ENCODE measurements at places on chromosomes 6 and 20.

DNA sequence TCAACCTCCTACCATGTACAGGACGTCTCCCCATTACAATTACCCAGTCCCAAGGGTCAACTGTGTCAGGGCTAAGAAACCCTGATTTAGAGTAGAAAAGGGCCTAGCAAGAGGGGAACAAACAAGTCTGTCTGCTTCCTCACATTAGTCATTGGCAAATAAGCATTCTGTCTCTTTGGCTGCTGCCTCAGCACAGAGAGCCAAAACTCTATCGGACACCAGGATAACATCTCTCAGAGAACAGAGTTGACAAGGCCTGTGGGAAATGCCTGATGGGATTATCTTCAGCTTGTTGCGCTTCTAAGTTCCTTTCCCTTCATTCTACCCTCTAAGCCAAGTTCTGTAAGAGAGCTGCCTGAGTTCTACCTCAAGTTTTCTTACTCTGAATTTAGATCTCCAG is 19.0 kb upstream of the VSX1 start:
- no peak for DNase-seq
- H3K27ac ChIP-seq, result peak overlapping the region; percentile 72
- peaks cover 16% of the 10 kb centered on the region for H3K27me3 ChIP-seq

DNA sequence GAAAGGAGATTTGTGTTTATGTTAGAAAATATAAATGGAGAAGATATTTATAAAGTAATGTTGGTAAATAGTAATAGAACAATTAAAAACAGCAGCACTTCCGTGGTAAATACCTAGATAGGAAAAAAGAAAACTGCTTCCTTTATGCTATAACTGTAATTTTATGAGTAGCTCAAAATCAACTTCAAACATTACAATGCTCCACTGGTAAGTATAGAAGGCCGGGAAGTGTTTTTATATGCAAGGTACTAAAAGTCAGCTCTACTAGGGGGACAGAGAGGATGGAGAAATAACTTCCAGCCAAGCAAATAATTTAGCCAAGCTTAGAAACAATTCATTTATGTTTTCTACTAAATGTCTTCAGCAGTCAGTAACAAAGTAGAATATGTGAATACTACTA is 56.7 kb downstream of the ARHGAP18 start:
- no peak overlapping the region for H3K4me3 ChIP-seq
- H3K4me1 ChIP-seq, result peaks cover 14% of the 10 kb centered on the region
- DNase-seq, result no peak

DNA sequence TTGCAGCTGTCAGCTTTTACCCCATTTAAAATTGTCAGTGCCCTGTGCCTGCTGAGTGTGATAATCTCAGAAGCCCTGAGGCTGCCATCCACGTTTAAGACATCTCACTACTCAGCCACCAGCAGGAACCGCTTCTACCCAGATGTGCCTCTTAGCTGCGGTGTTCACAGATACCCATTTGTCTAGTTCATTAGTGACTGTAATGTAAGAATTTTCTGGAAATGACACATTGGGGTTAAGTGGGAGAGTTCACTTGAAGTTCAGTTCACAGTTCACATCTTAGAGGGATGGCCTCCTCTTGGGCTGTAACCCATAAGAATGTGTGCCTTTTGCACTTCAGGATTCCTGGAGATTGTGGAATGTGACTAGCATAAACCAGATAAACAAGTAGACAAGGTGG is 477.7 kb downstream of the BTBD3 start:
- no peak overlapping the region for H3K4me3 ChIP-seq
- no peak overlapping the region for H3K27ac ChIP-seq
- no peaks in the 10 kb centered on the region for H3K27me3 ChIP-seq
- no peaks in the 10 kb centered on the region for H3K4me1 ChIP-seq
- no peak for DNase-seq
- H3K36me3 ChIP-seq, result no peaks in the 10 kb centered on the region

DNA sequence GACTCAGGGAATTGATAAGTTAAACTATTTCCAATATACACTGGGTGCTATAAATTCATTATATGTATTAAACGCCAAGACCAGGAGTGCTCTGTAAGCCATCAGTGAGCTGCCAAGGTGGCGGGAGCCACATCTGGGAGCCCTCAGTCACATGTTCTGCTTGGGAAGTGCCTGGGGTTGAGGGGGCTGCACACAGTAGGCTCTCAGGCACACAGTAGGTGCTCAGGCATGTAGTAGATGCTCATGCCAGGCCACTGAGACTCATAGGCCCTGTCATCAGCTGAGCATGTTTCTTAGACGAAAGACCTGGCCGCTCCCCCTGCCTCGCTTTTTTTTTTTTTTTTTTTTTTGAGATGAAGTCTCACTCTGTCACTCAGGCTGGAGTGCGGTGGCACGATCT is 83.3 kb upstream of the BHLHE23 start:
- no peak overlapping the region for H3K4me3 ChIP-seq
- H3K36me3 ChIP-seq, result no peaks in the 10 kb centered on the region
- peaks cover 27% of the 10 kb centered on the region for H3K27me3 ChIP-seq
- DNase-seq, result no peak
- H3K4me1 ChIP-seq, result no peaks in the 10 kb centered on the region

GRCh38 chr6:79416931-79417330 is 120.3 kb downstream of the LCA5 start:
- peaks cover 5% of the 10 kb centered on the region for H3K4me1 ChIP-seq
- H3K36me3 ChIP-seq, result no peaks in the 10 kb centered on the region
- no peak overlapping the region for H3K27ac ChIP-seq
- H3K27me3 ChIP-seq, result no peaks in the 10 kb centered on the region
- no peak for DNase-seq

DNA sequence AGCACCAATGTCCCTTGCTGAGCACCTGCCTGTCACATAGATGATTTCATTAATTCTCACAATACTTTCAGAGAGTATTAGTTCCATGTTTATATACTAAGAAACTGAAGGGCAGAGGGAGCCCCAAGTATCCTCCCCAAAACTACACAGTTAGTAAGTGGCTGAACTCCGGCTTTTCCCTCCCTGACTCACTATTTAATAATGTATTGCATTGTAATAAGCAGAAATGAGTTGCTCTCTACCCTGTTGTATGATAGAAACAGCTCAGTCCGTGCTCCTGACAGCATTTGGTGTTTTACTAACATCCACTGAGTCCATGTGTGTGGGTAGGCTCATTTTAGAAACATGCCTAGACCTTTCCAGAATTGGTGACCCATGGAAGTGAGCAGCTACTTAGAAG is 76.8 kb downstream of the OLIG3 start:
- H3K4me1 ChIP-seq, result peaks cover 16% of the 10 kb centered on the region
- H3K27me3 ChIP-seq, result peaks cover 70% of the 10 kb centered on the region
- no peak overlapping the region for H3K27ac ChIP-seq
- no peaks in the 10 kb centered on the region for H3K36me3 ChIP-seq
- no peak for DNase-seq

- H3K36me3 ChIP-seq, result no peaks in the 10 kb centered on the region
- no peak overlapping the region for H3K4me3 ChIP-seq
- no peaks in the 10 kb centered on the region for H3K27me3 ChIP-seq
- DNase-seq, result no peak
- H3K4me1 ChIP-seq, result peaks cover 46% of the 10 kb centered on the region
These were observed 15.1 kb downstream of the BMP7 start for GRCh38 chr20:57251344-57251743.

DNA sequence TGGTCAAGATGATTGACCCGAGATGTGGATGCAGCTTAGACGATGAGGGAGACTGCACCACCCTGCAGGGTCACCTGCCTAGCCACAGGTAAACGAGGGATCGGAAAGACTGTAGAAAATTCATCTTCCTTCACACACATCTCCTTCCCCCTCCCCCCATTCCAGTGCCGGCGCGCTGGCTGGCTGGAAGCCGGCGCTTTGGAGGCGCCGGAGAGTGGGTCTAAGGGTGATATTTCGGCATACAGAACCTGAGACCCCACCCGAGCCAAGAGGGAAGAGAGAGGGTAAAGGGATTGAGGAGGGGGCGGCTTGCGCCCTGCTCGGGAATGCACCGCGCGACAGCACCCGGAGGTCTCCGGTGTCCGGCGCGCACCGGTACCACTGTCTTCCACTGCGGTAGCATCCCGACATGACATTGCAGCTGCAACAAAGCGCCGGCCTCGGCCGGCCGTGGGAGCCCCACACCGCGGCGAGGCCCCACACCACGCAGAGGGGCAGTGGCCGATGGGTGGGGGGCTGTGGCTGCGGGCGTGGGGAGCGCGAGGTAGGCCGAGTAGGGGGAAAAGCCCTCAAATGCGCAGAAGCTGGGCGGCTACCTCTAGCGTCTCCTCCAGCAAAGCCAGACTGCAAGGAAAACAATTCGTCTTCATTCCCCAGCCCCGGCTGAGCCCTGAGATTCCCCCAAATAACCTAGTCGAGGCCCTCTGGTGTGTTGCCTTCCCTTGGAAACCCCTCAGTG is 984 bp downstream of the TNFRSF21 start:
- DNase-seq, result peak; percentile 18
- H3K36me3 ChIP-seq, result no peaks in the 10 kb centered on the region
- peaks cover 13% of the 10 kb centered on the region for H3K4me1 ChIP-seq
- peak overlapping the region; percentile 78 for H3K27ac ChIP-seq
- H3K27me3 ChIP-seq, result peaks cover 31% of the 10 kb centered on the region

GRCh38 chr20:5000263-5001173 is 792 bp downstream of the SLC23A2 start:
- peak overlapping the region; percentile 69 for H3K27ac ChIP-seq
- DNase-seq, result peak; percentile 3
- H3K36me3 ChIP-seq, result no peaks in the 10 kb centered on the region

DNA sequence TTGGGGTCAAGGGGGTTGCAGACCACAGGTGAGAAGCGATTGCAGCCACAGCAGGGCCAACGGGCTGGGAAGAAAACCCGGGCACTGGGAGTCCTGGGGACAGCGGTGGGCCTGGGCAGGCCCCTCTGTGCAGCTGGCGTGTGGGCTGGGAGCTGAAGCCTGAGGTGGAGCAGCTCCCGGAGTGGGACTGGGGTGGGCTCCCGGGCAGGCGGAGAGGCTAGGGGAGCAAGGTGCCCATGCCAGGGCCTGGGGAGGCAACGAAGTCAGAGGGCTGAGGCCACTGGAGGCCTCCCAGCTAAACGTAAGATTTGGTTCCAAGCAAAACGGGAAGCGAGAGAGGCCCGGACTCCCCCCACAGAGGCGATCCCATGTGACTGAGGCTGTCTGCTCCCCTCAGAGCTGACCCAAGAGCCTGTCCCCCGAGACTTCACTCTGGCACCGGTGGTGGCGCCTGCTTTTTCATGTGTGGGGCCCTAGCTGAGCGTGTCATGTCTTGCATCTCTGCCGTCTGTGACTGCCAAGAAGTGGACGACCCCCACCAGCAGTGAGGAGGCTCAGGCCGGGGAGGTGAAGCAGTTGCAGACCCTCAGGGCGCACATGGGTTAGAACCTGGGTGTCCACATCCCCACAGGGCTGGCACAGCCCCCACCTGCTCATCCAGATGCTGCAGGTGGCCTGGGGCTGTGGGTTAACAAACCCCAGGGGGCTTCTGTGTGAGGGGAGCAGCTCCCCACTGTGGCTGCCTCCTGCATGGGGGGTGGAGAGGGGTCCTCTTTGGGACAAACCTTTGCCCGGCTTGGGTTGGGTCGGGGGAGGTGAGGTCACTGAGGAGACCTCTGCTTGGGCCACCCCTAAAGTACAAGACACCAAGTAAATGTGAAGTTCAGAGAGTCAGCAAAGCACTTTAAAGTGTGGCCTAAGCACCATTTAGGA is 212.3 kb downstream of the TAF4 start:
- H3K27me3 ChIP-seq, result no peaks in the 10 kb centered on the region
- H3K27ac ChIP-seq, result no peak overlapping the region
- H3K4me3 ChIP-seq, result no peak overlapping the region
- H3K4me1 ChIP-seq, result no peaks in the 10 kb centered on the region
